ENCODE measurements at places on chromosomes 2 and 18.

DNA sequence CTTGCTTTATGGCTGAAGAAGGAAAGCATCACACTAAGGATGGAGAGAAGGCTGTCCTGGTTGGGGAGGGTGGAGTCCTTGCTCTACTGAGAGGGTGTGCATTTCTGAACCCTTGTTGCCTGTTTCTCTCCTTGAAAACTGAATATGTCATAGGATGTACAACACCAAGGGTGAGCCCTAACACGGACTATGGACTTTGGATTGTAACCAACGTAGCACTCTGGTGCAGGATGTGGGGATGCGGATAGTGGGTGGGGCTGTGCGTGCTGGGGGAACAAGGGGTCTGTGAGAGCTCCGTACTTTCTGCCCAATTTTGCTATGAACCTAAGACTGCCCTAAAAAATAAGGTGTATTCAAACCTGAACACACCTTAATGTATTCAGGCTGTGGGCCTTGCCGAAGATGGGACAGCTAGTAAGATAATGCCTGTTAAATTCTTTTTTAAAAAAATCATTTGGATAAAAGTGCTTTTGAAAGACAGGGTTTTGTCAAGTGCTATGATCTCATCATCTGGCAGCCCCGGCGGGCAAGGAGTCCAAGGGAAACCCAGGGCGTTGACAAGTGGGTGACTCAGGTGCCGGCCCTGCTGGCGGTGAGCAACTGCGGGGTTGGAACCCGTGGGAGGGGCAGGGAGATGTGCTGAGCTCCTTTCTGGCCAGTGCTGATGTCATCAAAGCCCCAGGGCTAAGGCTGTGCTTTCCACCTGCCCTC is 54.0 kb downstream of the GATA6 start:
- DNase-seq: no peak

DNA sequence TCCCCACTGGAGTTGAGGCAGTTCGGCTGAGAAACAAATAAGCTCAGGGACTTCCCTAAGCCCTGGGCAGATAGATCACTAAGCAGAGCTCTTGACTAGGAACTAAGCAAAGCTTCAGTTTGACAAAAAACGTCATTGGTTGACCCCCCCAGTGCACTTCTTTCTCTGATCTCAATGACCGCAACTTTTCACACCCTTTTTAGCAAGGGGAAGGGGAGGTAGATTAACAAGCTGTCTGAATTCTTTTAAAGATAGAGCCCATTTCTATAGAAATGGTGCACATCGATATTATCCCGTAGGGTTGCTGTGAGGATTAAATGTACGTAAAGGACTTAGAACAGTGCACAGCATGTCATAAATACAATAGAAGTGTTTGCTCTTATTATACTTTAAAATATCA is 42.5 kb downstream of the PIEZO2 start:
- no peak for DNase-seq

- DNase-seq: no peak
Observed at GRCh38 chr2:232757905-232758304, 18.5 kb downstream of the KCNJ13 start.

- DNase-seq: no peak
Observed at GRCh38 chr2:177669625-177670330, 277.2 kb downstream of the AGPS start.

DNA sequence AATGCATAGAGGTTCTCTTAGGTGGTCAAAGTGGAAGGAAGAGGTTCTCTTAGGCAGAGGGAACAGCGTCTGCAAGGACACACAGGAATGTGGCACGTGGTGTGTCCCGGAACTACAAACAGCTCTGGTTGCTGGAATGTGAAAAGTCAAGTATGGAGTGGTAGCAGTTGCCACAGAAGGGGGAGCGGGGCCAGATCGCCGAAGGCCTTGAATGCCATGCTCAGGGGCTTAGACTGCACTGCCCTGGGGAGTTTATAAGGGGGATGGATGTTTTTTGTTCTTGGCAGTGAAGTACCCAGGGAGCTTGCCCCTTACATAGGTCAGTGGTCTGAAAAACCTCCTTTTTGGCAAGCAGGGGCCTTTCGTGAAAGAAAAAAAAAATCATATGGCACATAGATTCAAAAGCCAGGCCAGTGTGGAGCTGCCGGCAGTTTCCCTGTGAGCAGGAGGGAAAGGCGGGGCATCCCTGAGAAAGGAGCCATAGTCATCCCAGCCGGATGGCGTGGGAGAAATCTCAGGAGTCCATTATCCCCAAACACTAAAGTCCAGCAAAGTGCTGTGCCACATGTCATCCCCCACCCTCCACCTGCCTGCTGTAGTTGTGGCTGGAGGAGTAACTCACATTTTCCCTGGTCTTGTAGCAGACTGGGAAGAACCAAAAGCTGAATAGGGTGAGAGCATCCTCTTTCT is 45.4 kb downstream of the GORASP2 start:
- DNase-seq: no peak

- DNase-seq: peak; percentile 65
Observed at GRCh38 chr2:96265349-96265839, 403 bp downstream of the TMEM127 start.

GRCh38 chr2:42327125-42327524 is 33.9 kb downstream of the COX7A2L start:
- no peak for DNase-seq

DNA sequence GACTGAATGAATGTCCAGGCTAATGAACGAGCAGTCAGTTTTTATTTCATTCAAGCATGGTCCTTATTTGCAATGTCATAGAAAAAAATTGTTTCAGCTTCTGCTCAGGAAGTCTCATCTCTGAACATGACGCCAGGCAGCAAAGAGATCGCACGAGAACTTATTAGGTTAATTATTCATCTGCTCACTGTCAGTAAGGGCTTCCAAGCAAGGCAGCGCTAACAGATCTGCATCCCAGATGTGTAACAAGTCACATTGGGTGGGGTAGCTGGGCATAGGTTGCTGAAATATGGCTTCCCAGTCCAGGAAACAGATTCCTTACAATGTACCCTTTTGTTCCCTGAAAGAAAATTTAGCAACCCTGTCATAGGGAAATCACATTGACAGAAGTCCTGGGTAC is 63.5 kb downstream of the ANKRD44 start:
- DNase-seq: no peak

Measured in nephron progenitor cell (in vitro differentiated cells).